ENCODE measurements at places on chromosomes 4 and X.

DNA sequence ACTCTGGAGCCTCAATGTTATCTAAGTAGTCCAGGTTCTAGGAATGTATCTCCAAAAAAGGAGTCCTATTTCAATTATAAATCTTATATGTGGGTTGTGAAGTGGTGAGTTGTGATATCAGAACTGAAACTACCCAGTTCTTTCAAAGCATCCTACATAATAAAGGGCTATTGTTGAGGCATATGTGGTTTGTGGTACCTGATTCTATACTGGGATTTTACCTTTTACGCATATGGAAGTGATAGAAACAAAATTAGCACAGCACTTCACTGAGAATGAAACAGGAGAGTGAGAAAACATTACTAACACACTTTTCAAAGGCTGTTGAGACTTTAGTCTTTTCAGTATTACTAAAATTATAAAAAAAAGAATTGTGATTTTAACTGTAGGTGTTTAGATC is 417.7 kb upstream of the GALNT7 start:
- no peak for DNase-seq

DNA sequence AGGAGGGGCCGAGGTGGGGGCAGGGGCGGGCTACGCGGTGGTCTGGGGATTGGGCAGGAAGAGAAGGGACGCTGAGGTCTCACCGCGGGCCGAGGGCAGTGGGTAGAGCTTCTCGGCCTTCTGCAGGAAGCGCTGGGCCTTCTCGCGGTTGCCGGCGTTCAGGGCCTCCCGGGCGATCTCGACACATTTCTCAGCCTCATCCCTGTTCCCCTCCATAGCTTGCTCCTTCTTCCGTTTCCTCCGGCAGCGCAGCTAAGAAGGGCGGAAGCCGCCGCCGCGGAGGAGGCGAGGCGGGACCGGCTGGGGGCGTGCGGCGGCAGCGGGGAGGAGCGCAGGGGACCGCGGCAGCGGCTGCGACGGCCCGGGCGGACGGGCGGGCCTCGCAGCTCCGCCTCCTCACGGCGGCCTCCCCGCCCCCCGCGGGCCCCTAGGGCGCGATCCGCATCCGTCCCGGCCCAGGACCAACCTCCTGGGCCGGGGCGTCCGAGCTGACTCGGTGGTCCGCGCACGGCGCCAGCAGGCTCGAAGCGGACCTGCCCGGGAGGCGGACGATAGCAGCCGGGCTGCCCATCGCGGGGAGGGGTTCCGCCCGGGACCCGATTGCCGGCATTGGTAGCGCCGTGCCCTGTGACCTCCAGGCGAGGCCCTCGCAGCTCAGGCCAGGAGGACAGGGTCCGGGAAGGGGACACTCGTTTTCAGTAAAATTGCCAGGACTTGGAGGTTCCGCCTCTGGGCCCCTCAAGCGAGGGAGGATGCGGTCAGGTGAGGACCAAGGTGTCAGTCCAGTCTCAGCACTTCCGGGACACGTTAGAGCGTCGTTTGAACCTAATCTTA is at the start of gene DNAJB14:
Gene DNAJB14 (minus strand): TSS at position 263 of the 834 bp plus-strand sequence. CDS start 47 bp downstream, at position 216.
- no peak for DNase-seq

DNA sequence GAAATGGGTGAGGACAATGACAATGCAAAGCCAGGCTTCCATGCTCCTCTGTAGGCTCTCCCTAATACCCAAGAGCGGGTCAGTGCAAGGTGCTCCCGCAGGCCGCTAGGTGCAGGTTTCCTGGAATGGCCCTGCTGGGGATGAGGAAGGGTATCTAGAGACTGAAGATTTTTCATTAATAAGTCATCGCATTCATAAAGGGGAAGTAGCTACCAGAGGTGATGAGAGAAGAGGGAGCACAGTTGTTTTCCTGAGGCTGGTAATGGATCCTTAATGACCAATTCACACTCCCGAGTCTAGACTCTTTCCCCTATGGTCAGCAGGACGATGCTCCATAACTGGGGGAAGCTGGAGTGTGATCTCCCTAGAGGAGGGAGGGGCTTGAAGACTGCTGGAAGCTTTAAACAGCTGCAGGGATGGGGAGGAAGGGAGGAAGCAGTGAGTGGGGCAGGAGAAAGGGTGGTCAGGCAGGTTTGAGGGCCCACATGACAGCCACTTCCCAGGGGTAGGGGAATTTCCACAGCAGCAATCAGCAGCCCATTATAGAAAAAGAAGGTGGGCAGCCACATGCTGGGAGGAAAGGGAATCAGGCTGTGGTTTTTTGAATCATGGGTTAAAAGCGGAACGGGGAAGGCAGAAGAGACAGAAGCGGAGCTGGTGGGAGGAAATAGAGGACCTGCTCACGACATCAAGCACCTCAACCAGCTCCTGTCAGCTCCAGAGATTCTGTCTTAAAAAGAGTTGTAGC is 10.2 kb upstream of the ATP6AP2 start:
- no peak for DNase-seq

GRCh38 chr4:68905939-68906779 is 45.4 kb downstream of the UGT2A3 start:
- no peak for DNase-seq

DNA sequence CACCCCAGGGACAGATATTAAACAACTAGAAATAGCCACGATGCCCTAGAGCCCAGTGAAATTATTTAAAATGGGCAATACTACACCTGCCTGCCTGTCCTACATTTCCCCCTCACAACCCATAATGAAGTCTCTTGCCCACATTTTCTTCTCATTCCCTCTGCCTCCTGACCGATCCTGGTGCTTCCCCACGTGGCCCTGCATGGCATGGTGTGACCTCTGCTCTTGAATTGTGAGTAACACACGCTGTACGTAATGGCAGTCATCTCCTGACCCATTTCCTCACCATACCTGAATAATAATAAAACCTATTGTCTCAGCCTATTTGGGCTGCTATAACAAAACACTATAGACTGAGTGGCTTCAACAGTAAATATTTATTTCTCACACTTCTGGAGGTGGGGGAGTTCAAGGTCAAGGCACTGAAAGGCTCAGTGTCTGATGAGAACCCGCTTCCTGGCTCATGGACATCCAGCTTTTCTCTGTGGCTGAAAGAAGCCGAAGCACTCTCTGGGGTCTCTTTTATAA is 77.0 kb upstream of the ENPP6 start:
- no peak for DNase-seq

DNA sequence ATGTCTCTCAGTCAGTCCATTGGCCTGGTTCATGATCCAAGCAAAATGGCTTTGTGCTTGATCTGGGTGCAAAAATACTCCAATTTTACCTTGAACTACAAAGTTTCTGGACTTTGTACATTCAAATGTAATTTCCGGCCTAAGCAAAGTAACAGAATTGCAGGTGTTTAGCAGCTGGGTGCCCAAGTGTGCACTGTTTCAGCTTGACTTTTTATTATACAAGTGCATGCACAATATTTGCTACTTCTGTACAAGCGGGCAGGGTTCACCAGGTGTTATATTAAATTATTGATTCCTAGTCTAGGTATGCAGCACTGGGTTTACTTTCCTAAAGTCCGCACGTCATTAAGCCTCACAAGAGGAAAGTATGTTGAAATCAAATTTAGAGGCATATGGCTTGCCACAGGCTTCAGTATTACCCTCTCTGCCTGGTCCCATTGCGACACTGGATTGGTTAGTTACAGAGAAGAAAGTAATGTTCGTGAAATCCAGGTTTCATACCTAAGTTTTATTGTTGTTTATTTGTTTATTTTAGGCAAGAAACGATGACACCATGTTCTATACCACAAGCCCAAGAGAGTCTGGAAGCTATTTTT is 376.9 kb upstream of the CTSO start:
- DNase-seq, result no peak

GRCh38 chrX:2691543-2692220 is 587 bp downstream of the CD99 start:
- DNase-seq, result no peak

DNA sequence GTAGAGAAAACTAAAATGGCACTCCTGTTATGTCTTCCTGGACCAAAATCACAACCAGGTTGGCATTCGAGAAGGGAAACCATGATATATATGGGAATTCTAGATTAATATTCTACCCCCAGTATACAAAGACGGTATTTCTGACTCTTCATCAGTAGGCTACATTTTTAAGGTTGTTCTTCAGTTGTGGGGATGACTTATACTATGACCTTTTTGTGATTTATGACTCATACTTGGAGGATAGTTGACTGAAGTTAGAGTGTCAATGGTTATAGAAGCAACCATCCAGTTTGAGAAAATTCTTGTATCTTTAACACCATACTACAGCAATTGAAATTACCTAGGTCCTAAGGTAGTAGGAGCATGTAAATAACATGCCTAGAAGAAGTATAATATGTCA is 49.8 kb upstream of the CYSLTR1 start:
- no peak for DNase-seq

GRCh38 chrX:71291381-71291780 is 7.9 kb downstream of the NONO start:
- no peak for DNase-seq

DNA sequence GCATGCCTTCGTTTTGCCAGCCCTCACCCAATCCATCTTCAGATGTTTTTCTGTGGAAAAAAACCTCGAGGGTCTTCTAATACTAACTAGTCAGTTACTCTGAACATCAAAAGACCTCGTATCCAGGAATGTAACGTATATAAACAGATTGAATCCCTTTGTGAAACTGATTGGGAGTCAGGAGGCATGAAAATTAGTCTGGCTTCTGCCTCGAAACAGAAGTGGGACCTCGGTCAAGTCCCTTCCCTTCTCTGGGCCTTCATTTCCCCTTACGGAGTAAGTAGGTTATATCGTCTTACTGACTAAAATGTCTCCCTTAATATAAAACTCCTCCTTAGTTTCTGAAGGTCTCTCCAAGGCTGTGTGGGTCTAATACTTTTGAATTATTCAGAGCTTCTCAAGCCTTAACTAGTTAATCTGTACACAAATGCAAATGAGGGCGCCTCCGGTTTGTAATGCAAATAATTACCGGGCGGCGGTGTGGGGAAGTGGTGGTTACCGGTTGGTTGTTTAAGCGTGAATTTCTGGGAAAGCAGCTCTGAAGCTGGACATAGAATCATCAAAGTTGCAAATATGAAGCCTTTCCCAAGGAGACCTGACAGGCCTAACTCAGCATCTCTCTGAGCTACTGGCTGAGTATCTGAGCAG is 11.4 kb upstream of the NKRF start:
- DNase-seq, result no peak

- no peak for DNase-seq
Observed at GRCh38 chr4:74123065-74123728, 24.2 kb upstream of the CXCL2 start.

DNA sequence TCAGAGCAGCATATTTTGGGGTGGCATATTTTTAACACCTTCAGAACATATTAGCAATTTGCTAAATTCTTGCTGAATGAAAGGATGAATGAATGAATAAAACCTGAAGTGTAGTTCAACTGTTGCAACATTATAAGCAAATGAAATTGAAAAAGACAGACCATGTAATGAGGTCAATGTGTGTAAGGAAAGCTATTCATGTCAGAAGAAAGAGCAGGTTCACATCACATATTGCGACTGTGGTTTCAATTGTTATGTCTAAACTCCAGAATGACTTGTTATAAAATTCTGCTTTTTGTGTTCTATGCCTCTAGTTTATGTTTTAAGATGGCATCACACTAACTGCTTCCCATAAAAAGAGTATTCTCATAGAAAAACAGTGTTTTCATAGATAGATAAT is 32.9 kb upstream of the DSPP start:
- no peak for DNase-seq

- no peak for DNase-seq
Observed at GRCh38 chr4:181301735-181302710, 941.2 kb upstream of the TENM3 start.

DNA sequence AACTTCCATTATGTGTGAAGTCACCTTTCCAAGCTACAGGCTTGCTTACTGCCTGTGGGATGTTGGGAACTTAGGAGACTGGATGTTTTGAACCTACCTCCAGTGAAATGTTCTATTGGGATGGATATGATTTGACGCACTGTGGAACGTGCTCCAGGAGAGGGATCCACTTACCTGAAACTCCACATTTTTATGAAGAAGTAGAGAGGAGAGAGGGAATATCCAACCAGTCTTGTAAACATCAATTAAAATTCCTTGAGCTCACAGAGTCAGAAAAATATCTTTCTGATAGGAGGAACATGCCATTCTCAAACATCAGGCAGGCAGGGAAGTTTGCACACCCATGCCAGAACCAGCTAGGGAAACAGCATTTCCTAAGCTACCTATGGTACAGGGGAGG is 91.1 kb upstream of the MAOA start:
- DNase-seq, result no peak

DNA sequence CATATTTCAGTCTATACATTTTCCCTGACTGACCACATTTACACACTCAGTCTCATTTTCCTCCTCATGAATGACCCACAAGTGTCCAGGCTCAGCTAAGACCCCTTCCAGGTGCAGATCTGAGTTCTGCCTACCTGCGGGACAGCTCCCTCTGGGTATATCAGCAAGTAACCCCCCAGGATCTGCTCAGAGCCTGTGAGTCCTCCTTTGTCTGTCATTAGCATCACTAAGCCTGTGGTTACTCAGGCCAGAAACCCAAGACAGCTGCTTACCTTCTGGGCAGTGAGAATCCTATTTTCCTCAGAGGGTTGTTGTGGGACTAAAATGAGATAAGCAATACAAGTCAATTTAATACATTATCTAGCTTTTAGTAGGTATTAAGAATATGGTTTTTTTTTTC is 487.6 kb upstream of the BOD1L1 start:
- DNase-seq, result no peak

GRCh38 chrX:87409113-87409841 is 108.3 kb upstream of the KLHL4 start:
- no peak for DNase-seq

- DNase-seq, result peak; percentile 84
Observed at GRCh38 chr4:121791481-121791880, 9.6 kb upstream of the EXOSC9 start.

DNA sequence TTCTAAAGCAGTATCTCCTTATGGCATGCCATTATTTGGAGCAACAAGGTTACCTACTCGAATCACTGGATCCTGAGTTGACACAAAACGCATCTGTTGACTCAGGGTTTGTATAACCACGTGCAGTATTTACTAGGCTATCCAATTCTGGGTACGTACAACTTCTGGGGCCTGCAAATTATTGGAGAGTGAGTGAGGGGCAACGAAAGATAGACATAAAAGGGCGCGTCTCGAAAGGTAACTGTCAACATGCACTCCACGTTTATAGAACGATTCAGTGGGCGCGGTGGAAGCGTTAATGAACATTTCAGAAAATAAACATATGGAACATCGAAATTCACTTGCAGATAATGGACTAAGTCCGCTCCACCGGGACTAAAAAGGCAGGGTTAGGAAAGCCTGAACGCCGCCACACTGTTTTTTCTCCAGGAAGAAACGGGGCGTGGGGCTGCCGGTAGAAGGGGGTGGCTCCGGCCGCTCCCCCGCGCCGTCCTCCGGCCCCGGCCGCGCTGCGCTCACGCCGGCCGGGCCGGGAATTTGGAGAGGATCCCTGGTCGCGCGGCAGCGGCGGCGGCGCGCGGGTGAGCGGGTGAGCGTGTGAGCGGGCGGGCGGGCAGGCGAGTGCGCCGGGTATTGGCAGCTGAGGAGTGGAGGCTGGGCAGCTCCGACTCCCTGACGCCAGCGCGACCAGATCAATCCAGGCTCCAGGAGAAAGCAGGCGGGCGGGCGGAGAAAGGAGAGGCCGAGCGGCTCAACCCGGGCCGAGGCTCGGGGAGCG is at the start of gene SMAD1:
Gene SMAD1 (plus strand): TSS at position 690 of the 778 bp plus-strand sequence. CDS start 32,761 bp downstream, outside the sequence.
- peak; percentile 23 for DNase-seq

Data from BJ (cell line).